NCI-H774 (cell line): ENCODE measurements at places on chromosomes 5 and 9.

DNA sequence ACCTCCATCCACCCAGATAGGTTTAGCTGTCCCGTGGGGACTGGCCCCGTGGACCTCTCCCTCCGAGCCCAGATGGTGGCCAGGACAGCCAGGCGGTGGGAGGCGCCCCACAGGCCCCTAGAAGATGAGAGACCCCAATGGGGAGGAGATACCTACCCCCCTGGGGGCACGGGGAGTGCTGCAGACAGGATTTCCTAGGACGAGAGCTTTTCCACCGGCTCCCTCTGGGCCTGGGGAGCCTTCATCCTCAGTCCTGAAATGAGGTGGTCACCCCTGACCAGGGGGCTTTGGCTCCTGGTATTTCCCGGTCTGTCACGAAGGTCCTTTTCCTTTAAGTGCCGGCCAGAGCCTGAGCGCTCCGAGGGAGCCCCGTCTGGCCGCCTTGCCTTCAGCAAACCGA is 46.8 kb downstream of the MRPL36 start:
- DNase-seq: no peak

- DNase-seq: no peak
Measured at GRCh38 chr9:132862533-132862932, 15.6 kb downstream of the AK8 start.

- no peak for DNase-seq
Measured at GRCh38 chr5:35668319-35668718, 50.7 kb downstream of the SPEF2 start.

DNA sequence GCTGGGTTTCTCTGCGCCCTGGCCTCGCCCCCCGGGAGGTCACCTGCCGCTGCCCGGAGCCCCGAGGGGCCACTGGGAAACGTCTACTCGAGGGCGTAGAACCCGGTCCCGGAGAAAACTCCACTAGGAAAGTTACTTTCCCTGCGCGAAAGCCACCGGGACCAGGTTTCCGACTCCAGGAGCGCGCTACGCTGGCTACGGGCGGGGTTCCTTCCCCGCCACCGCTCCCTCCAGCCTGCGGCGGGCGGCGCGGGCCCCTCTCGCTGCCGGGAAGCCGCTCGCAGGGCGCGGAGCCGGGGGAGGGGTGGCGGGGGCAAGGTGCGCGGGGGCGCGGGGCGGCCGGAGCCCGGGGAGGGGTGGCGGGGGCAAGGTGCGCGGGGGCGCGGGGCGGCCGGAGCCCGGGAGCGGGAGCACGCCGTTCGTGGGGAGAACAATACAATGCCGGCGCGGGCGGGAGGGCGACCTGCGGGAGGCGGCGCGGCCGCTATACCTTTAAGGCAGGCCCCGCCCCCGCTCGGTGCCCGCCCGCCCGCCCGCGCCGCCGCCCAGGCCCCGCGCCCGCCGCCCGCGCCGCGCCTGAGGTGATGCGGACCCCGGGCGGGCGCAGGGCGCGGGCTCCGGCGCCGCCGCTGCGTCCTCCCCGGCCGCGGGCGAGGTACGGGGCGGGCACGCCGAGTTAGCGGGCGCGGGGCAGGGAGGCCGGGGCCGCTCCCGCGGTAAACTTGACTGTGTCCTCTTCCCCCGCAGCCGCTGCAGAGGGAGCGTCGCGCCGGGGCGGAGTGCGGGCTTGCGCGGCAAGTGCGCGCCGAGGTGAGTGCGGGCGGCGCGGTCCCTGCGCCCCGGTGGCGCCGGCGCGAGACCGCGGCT is 278.1 kb downstream of the AOPEP start:
- DNase-seq: peak; percentile 63

GRCh38 chr9:12194731-12195130 is 498.5 kb upstream of the TYRP1 start:
- no peak for DNase-seq
